NCI-H1092 (cell line): ENCODE measurements at places on chromosomes 5 and 9.

- no peak for DNase-seq
Observed at GRCh38 chr9:13500034-13500433, 220.5 kb upstream of the MPDZ start.

GRCh38 chr9:134656334-134657006, 14.9 kb downstream of the COL5A1 start:
- DNase-seq, result no peak

GRCh38 chr5:4258170-4258569, 662.5 kb downstream of the IRX1 start:
- no peak for DNase-seq

DNA sequence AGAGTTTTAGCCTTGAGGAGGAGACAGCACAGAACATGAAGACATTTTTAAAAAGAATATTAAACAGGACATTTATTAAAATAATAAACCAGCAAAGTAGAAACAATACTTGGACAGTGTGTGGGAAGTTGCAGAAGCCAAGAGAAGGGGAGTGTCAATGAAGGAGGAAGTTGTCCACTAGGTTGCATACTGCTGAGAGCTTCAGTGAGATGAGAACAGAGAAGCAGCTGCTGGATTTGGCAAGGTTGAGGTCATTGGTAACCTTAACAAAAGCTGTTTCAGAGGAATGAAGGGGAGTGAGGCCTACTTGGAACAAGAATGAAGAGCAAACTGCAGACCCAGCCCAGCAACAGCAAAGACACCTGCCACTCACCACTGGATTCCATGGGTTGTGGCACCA, 11.4 kb downstream of the BHMT start:
- no peak for DNase-seq

- peak; percentile 78 for DNase-seq
Observed at GRCh38 chr5:17216974-17217492, 398 bp upstream of the BASP1 start.

DNA sequence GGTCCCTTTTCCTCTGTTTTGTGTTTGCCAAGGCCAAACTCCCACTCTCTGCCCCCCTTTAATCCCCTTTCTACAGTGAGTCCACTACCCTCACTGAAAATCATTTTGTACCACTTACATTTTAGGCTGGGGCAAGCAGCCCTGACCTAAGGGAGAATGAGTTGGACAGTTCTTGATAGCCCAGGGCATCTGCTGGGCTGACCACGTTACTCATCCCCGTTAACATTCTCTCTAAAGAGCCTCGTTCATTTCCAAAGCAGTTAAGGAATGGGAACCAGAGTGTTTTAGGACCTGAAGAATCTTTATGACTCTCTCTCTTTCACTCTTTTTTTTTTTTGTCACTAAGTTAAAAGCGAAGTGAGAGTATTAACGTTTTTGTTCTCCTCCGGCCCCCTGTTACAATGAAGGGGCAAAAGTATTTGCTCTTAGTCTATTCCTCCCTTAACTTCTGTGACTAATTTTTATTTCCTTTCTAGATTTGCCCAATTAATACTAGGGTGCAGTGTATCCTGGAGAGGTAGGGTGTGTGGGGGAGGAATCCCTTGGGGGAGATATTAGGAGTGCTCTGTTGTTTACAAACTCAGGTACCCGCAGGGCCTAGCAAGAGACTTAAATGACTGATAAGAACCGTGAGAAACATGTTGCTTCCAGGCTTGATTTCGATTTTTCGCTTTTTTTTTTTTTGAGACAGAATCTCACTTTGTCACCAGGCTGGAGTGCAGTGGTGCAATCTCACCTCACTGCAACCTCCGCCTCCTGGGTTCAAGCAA, 14.7 kb downstream of the GM2A start:
- DNase-seq, result no peak

GRCh38 chr9:94865582-94866452, 139.3 kb downstream of the AOPEP start:
- DNase-seq, result peak; percentile 64

- no peak for DNase-seq
Observed at GRCh38 chr5:171825051-171825450, 39.4 kb downstream of the SMIM23 start.

DNA sequence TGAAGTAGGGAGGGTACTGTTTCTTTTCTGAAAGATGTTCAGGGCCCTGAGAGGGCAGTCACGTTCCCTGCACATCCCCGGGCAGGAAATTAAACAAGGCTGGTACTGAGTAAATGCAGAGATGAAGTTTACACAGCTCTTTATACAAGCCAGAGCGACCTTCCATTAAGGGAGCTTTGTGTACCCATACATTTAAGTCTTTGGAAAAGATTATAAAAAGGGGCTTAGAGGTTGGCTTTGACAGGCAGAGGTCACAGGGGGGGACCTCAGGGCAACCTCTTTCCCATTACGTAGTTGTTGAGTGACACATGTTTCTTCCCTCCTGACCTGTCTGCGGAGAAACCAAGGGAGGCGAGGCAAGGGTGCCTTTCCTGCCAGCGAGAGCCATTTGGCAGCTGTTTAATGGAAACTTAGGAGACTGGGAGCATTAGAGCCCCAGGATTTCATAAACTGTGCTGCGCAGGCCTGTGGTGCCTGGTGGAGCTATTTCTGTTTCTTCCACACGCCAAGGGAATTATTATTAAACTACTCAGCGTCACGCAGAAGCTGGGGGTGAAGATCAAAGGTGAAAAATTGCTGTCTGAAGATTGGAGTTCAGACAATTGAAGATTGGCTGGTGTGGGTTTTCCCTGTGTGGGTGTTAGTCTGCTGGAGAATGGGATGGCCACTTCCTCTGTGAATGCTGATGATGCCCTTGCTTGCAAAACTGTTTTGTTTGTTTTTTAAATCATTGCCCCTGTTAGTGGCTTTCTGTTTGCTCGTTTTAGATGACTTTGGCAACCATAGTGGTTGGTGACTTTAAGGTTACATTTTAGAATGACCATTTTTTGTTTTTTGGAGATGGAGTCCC, 3.2 kb upstream of the SMIM32 start:
- peak; percentile 22 for DNase-seq

DNA sequence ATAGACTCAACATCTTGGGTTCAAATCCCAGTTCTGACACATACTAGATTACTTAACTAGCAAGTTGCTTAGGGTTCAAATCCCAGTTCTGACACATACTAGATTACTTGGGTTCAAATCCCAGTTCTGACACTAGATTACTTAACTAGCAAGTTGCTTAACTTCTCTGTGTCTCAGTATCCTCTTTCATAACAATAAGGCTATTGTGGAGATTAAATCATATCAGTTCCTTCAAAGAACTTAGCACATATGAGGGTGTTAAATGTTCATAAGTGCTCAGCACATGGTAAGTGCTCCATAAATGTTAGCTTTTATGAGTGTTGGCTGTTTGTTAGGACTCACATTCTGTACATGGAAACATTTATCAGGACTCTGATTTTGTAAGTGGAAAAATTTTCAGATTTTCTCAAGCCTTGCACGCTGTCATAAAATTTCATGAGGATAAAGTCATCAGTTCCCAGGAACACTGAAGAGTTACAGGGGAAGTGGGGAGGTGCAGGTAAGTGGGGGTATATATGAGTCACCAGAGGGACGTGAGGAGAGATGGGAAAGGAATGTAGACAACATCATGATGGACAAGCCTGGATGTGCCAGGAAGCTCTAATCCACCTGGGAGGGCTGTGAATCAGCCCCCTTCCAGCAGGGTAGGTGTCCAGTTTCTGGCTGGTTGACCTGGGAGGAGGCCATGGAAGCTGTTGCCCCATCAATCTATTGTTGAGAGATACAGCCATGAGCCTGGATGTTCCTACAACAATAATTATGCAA, 532.2 kb upstream of the WWC1 start:
- DNase-seq, result no peak

DNA sequence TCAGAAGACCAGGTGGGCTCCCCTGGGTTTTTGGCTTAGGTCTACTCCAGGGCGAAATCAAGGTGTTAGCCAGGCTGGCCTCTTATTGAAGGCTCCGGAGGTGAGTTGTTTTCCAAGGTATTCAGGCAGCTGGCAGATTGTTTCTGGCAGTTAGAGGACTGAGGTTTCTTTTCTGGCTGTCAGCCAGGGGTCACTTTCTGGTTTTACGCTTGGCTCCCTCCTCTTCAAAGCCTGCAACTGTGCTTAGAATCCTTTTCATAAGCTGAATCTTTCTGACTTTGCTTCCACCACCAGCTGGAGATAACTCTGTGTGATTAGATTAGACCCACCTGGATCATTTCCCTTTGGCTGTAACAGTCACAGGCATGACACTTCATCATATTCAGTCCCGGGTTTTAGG, 24.6 kb downstream of the RFK start:
- DNase-seq, result peak; percentile 90

DNA sequence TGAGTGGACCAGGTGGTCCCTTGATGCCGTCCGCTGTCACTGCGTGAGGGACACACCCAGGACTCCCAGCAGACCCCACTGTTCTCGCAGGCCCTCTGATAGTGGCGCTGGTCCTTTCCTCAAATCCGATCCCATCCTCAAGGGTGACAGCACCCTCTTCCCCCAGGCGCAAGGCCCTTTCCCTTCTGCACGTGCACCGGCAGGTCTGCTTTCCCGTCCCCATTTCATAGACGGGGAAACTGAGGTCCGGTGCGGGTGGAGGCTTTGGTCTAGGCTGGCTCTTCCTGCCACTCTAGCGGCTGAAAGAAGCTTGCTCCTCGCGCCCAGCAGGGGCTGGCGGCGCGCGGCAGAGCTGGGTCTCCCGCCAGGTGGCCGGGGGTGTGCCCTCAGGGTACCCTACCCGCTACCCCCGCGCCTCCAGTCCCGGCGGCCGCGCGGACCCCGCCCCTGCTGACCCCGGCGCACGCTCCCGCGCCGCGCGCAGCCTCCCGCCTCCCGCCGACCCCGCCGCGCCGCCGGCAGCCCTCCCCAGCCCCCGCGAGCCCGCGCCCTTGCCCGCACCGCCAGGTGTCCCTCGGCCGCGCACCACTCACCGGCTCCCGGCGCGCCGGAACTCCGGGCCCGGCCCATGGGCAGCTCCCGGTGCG, 453 bp downstream of the RASGEF1C start:
- DNase-seq, result no peak

- no peak for DNase-seq
Observed at GRCh38 chr5:33938881-33939280, 2.7 kb downstream of the RXFP3 start.

DNA sequence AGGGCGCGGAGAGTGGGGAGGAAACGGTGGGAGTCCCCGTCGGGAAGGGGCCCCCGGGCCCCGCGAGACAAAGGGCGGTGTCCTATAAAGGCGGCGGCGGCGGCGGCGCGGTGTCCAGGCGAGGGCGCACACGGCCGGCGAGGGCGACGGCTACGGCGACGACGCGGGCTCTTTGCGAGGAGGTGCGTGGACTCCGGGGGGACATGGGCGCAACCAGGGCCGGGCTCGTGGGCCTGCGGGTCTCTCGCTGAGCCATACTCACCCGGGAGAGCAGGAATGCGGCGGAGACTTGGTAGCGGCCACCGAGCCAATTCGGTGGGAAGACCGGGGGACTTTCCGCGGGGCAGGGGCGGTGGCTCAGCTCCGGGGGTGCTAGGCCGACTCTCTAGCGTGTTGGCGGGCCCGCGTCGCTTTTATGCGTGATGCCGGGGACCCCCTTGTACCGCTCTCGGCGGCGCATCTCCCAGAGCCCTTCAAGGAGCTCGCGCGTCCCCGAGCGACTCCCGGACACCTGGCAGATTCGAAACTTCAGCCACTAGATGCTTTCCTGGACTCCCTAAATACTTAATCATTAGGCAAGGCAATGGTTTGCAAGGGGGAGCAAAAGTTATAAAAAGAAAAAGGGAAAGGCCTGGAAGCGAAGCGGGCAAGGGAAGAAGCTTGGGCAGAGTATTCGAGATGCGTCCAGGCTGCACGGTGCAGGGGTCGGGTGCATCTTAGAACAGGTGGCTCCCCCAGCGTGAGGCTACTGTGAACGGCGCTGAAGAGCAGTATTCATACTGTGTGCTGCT, 5.9 kb upstream of the TAL2 start:
- DNase-seq, result peak; percentile 18

DNA sequence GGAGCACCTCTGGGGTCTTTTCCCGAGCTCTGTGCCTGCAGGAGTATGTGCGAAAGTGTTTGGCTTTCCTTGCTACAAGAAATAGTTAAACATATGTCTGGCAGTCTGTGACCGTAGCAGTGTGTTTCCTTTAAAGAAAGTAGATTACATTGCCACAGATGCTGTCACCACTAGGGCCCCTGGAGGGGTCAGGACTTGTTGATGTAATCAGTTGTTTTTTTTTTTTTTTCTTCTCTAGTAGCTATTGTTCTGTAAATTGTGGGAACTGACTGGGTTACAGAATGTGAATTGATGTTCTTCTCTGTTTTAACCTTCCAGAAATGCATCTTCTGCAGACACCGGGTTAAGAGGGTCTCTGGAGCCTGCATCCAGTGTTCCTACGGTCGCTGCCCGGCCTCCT, 345.6 kb downstream of the KDM4C start:
- DNase-seq, result no peak

GRCh38 chr5:5968981-5969380, 409.4 kb downstream of the MED10 start:
- DNase-seq, result no peak

GRCh38 chr5:32842813-32843530, 131.9 kb downstream of the NPR3 start:
- DNase-seq, result no peak

DNA sequence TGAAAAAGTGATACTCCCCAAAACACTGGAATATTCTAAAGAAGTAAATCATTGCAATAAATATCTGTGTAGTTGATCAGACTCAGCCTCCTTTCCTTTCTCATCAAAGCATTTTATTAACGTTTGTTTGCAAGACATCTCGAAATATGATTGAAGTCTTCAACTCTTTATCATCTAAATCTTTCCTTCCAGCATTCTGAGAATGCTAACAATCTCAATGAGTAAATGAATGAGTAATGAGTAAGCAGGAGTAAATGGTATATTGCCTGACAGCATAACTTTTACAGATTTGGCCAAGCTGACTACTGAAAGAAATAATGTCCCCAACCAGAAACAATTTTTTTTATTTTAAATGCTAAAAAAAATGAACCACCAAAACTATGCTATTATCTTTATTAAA, 157.1 kb downstream of the SLCO4C1 start:
- DNase-seq, result no peak

DNA sequence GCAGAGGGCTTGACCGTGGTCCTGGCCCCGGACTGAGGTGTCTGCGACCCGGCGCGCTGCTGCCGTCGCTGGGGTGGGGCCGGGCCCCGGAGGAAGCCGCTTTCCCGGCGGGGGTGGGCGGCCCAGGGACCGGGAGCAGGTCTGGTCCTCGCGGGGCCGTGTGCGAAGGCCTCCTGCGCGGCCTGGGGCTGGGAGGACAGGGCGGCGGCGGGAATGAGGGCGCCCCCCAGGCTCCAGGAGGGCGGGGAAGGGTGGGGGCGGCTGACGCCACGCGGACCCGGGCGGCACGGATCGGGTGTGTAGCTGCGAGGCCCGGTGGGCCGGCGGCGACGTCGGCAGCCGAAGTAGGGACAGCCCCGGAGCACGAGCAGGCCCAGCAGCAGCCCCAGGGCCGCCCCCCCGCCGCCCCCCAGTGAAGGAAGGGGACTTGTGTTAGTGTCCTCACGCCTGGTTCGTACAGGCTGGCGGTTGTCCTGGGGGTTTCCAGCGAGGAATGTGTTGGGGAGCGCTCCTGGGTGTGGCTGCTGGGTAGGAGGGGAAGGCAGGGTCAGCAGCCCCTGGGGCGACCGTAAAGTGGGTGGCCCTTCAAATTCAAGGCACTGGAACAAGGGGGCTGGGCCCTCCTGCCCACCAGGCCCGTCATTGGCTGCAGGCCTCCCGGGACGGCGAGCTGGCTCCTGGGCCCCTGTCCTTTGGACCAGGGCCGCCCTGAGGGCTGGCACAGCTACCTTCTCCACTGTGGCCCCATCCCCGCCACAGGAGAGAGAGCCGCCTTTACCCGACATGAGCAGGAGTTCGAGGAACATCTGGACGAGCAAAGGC, 597 bp upstream of the TMEM250 start:
- DNase-seq, result no peak
